ENCODE measurements at places on chromosomes 1 and 21.

GRCh38 chr1:18535391-18536210 lies 54.9 kb downstream of the KLHDC7A start:
- DNase-seq = no peak

- DNase-seq = no peak
These were observed 35.9 kb downstream of the CD46 start for GRCh38 chr1:207787776-207788175.

- DNase-seq = no peak
These were observed 190.6 kb downstream of the FMN2 start for GRCh38 chr1:240282061-240282830.

GRCh38 chr1:24505816-24506215 lies 3.2 kb downstream of the RCAN3 start:
- DNase-seq = no peak

DNA sequence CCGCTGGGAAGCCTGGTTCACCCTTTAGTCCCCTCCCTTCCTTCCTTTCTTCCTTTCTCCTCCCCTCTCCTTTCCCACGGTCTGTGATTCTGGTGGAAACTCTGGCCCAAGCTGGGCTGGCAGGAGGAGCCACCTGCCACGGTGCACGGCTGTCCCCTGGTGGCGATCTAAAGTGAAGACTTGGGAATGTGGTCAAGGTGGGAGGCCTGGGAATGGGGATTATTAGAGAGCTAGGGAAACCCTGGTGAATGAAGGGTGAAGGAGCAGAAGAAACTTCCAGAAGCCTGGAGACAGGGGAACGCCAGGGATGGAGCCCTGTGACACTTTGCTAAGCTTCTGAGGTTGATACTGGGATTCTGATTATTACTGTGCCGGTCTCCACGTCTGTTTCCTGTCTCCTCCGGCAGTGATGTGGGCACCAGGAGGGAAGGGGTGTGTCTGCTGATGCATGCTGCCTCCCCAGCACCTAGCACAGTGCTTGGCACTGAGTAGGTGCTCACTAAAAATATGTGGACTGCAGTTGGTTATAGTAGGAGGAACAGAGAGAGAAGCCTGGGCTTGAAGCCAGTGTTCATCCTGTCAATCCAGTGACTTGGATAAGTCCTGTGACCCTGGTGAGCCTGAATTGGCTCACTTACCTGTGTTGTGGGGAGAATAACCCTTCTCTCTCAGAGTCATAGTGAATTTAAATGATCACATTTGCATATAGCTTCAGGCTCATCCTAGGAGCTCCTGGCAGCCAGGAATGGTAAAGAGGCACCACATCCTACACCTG lies 71.2 kb upstream of the NBPF3 start:
- peak; percentile 48 for DNase-seq

GRCh38 chr1:81754424-81754823 lies 46.3 kb upstream of the ADGRL2 start:
- no peak for DNase-seq

DNA sequence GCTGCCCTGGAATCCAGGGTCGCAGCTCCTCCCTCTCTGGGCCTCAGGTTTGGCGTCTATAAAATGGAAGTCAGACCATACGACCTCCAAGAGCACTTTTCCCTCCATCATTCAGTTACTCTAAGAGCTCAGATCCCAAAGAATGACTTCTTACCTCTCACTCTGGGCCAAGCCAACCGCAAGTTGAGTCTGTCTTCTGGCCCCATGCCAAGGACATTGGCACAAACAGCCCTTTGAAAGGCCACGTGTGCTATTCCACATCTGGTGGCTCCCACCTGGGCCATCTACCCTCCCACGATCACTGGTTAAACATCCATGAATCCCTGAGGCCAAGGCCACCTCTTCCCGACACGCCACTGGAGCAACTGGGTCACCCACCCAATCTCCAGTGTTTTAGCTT lies 12.4 kb downstream of the SLC2A7 start:
- no peak for DNase-seq

DNA sequence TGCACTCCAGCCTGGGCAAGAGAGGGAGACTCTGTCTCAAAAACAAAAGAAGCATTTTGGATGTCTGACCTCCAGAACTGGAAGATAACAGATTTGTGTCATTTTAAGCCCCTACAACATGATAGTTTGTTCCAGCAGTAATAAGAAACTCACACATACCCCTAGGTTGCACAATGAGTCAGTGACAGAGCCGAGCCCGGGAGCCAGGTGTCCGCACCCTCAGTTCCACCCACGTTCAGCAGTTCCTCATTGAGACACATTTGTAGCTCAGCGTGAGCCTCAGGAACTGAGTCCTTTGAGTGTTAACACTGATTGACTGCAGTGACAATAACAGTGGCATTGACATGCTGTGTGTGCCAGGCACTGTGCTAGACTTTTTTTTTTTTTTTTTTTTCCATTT lies 19.8 kb downstream of the LRRC38 start:
- DNase-seq = no peak

- DNase-seq = no peak
These were observed 32.6 kb upstream of the DENND1B start for GRCh38 chr1:197807739-197808453.

- no peak for DNase-seq
These were observed 55.3 kb upstream of the NBPF3 start for GRCh38 chr1:21384620-21385019.

DNA sequence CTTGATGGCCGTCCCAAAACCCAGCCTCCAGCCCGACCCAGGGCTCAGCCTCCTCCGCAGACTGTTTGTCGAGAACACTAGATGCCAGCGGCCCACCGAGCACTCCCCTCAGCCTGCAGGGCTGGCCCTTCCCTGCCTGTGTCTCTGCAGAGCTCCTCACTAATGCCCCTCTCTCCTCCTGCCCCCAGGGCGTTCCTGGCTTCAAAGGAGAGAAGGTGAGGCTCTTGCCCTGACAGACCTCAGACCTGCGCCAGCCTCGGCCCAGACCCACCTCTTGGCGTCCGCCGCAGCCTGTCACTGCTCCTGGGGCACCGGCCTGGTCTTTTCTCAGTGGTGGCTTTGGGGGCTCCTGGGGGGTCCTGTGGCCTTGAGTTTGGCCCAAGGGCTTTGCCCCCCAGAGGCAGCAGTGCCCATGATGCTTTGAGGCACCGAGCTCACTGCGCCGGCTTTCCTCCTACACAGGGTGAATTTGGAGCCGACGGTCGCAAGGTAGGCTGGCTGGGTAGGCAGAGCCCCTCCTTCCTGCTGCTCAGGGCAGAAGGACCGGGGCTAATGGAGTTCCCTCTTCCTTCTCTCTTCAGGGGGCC lies 18.4 kb downstream of the COL6A2 start:
- DNase-seq = no peak

DNA sequence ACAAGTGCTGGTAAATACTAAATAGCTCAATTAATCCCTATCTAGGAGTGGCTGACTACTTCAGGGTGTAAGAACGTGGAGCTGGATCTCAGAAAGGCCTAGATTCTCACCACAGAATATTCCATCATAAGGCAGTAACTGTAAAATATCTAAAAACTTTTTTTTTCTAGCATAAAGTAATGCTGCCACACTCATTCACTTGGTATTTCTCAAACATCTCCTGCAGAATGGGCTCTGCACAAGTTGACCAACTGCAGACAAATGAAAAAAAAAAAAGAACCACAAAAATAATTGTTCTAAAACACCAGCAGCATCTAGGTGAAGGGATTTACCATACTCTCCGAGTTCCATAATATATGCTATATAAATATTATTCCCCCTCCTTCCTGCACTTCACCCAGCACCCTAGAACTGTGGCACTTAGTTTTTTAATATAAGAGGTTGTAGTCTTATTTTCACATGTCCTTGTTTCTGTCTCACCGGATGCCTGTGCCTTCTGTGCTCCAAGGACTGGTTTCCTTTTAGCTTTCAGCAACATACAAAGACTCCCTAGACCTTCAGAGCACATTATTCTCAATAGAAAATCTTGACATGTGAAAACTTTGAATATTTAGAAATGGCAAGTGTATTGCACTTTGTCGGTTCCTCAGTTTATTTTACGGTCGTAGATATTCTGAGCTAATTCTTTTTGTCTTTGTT lies 8.9 kb downstream of the VSIG8 start:
- no peak for DNase-seq

- peak; percentile 35 for DNase-seq
These were observed 1.1 kb downstream of the LRRC8C start for GRCh38 chr1:89633800-89634625.

GRCh38 chr21:15414057-15414456 lies 315.7 kb upstream of the USP25 start:
- no peak for DNase-seq

- no peak for DNase-seq
These were observed 4.6 kb upstream of the PIAS3 start for GRCh38 chr1:145863282-145864018.

GRCh38 chr21:39077876-39078275 lies 105.4 kb downstream of the PSMG1 start:
- no peak for DNase-seq

DNA sequence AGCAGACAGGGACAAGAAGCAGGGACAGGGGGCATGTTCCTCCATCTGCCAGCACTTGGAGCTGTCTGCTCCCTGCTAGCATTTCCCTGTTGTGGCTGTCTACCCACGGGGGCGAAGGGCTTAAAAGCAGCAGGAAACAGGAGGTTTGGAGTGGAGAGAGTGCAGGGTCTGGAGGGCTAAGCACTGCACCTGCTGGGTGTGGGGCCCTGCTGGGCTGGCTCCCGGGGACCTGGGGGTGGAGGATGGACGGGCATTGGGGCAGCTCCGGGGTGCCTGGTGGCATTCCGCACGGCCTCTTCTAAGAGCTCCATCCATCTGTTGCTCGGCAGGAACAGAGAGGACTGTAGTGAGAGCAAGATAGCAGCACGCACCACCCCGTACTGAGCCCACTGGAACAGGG lies 21.2 kb downstream of the LRRC71 start:
- no peak for DNase-seq

DNA sequence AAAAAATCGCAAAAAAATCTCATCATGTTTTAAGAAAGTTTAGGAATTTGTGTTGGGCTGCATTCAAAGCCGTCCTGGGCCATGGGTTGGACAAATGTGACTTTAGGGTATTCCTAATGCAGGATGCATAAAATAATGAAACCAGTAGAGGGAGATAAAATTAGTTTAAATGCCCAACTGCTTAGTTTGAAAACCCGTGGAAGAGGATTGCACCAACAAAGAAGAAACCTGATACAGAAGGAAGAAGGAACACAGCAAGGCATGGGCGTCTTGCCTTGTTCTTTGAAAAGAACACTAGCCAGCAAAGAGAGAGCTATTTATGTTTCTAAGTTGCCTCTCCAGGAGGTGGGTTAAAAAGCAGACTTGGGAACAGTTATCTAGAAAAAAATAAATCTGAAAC lies 37.9 kb downstream of the WDR3 start:
- no peak for DNase-seq

- DNase-seq = no peak
These were observed 23.3 kb downstream of the PIP5K1A start for GRCh38 chr1:151221616-151222015.

DNA sequence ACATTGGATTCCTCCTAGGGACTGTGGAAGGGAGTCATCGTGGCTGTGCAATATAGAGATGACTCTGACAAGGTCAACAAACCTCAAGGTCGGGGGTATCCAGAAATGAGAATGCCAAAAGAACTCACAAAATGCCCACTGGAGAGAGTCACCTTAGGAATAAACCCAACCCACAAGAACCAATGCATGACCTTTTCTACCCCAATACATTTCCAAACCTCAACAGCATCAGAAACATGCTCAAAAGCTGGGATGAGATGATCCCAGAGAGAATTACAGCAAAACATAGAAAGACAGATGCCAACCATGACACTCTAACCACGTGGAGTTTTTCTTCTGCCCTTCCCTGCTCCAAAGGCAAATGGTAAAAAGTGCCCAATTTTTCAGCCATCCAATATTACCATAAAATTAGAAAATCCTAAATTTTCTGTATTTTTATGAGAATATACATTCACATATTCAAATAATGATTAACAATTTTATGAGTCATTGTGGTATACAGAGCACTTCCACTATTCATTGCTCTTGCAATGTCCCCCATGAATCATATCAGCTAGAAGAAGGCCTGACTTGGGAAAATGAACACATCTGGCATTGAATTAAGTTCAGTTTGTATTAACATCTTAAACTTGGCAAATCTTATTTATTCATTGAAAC lies 88.2 kb upstream of the PALMD start:
- no peak for DNase-seq

GRCh38 chr1:186838380-186839040 lies 9.8 kb downstream of the PLA2G4A start:
- no peak for DNase-seq

DNA sequence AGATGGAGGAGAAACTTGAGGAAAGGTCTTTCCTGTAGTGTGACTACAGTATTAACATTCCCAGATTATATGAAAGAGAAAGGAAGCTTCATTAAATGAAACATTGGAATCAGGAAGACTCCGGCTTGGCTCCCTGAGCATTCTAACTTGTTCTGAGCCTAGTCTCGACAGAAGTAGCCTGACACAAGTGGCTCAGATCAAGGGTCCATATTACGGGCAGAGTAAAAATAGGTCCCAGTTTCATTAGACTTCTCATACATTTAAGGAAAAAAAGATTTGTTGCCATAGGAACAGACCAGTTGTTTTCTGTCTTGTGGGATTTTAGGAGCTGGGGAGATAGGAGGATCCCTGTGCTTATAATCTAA lies 12.8 kb downstream of the SMAP2 start:
- no peak for DNase-seq

DNA sequence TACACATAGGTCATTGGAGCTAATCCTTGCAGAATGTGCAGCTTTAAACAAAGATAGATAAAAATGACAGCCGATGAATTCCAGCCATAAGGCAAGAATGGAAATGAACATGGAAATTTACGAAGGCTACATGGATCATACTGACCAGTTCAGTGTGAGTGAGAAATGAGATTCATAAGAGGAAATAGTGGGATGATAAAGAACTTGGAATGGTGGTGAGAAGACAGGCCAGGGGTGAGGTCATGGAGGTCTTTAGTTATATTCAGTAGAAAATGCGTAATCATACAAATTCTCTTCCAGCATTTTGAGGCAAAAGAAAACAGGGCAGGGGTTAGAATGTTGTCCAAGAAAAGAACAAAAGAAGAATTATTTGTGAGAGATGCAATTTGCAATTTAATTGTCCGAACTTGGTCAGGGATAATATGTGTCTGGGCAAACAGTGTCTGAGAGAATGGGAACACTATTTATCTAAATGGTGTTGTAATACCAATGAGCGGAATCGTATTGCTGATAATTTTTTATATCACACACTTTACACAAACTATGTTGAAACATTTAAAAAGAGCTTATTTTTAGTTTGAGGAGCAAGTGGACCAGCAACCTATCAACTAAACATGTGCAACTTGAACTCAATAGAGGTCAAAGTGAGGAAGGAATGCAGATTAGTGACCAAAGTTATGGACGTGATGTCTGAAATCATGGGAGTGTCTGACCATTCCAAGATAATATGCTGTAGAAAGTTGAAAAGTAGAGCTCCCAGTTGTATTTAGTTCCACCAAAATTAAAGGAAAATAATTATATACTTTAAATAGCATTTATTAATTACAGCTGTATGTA lies 739.0 kb upstream of the NCAM2 start:
- DNase-seq = no peak

- no peak for DNase-seq
These were observed 378.8 kb upstream of the PRMT6 start for GRCh38 chr1:106677721-106678120.

DNA sequence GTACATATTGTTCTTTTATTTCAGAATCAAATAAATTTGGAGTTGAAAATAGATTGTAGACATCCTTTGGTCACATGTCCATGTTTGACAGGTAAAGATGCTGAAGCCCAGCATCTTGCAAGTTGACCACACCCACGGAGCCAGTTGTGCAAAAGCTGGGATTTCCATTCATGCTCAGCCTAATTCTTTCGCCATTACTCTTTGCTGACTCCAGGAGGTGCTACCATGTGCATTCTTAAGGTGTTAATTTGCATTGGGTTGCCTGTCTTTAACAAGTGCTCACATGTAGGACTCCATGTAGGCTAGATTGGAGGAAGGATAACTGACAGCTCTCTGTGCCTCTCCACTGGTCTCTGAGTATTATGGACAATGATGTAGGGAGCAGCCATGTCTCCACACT lies 660.7 kb downstream of the LMO4 start:
- no peak for DNase-seq

All from CD4-positive, alpha-beta T cell treated with Interleukin-4 for 4 hours (primary cell).